CD4-positive, alpha-beta T cell treated with Interleukin-17A for 1 hour (primary cell): ENCODE measurements at places on chromosomes 2 and 18.

DNA sequence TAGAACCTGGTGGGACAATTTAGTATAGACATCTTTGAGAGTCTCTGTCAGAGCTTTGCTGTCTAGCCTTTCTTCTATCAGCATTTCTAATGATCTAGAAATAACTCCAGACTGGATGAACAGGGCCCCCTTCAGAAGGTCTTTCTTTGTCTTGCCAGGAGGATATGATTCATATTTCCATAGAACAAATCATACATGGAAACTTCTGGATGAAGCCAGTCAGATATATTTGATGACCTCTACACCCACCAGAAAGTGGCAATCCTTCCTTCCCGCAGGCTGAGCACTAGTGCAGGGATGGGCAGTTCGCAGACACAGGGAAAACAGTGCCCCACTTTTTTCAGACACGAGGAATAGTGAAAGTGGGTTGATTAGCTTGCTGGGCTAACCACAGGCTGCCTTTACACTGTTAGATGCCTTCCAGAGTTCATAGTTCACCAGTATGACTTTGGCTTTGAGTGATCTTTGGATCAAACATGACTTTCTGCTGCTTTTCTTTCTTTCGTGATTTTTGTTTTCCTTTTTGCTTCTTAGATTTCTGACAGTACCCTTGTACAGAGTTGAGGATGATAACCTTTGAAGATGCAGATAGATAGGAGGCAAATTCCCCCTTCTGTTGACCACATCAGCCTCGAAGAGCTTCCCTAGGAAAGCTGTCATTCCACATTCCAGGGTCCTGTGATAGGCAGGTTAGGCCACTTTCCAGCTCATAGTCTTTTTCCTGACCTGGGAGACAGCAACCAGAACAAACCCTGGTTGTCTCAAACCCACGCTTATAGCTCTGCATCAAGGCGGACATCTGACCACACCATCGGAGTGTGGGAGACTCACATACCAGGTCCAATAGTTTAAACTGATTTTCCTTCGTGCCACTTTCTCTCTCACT lies 237.0 kb downstream of the ZNF407 start:
- no peak for DNase-seq

DNA sequence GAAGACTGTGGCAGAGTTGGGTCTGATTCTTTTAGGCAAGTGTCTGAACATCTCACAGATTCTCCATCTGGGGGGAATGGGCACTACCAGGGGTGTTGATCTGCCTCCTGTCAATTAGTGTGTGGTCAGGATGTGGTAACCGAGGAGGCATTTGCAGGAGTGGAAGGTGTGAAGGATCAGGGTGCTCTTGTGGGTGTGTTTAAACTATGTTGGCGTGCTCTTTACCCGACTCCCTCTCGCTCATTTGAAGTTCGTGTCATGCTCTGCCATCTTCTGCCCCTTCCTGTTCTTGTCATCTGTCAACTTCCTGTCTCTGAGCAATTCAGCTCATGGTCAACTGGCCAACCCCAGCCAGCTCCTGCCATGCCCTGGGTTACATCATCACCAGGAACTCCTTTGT lies 107.9 kb downstream of the RTN4 start:
- DNase-seq: peak; percentile 65

DNA sequence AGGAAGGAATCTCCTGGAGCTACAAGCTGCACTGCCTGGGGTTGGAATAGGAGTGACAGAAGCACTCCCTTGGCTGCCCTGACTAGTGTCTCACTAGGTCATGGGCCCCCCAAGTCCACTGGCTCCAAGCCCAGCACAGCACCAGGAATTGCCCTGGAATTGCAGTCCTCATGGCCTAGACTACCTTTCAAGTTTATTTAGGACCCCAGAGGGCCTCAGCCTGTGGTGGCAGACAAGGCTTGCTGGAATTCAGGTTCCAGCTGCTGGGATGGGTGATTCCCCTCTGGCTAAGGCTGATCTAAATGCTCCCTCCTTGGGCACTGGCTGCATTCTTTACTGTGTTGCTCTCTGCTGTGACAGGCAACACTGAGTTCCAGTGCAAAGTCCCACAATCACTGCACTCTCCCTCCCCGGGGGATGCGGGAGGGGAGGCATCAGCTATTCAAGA lies 14.0 kb downstream of the STRADB start:
- no peak for DNase-seq

GRCh38 chr2:120974950-120975349 lies 239.3 kb downstream of the GLI2 start:
- no peak for DNase-seq

GRCh38 chr2:158926478-158926948 lies 41.9 kb upstream of the TANC1 start:
- no peak for DNase-seq

- DNase-seq: no peak
Measured at GRCh38 chr18:11676867-11677266, 12.2 kb upstream of the GNAL start.

DNA sequence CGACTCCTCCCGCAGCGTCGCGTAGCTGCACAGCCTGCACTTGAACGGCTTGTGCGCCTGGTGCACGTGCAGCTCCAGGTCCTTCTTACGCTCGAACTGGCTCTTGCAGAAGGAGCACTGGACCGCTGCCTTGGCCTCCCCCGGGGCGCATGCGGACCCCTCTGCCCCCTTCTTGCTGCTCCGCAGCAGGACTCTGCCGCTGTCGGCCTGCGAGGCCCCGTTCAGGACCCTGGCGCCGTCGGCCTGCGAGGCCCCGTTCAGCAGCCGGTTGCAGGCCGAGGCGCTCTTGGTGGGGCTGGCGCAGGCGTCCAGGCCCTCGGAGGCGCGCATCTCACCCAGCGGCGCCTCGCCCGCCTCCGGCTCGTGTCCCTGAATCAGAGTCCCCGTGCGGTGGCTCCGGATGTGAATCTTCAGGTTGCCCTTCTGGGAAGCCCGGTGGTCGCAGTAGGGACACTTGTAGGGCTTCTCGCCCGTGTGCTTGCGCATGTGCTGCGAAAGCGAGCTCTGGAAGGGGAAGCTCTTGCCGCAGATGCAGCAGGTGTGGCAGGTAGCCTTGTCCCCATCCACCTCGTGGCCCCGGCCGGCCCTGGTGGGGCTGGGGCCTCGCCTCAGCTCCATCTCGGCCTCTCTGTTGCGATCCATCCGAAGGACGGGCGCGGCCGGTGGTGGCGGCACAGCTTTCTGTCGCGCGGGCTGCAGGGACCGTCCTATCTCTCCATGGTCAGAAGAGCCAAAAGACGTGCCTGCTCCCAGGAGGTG lies 52.5 kb downstream of the ZNF516 start:
- no peak for DNase-seq

GRCh38 chr18:2932247-2933181 lies 80.4 kb downstream of the LPIN2 start:
- DNase-seq: peak; percentile 86

- no peak for DNase-seq
Measured at GRCh38 chr2:75595541-75596395, 35.0 kb upstream of the EVA1A start.

GRCh38 chr2:232196802-232197201 lies 181.7 kb upstream of the ALPP start:
- no peak for DNase-seq

GRCh38 chr2:778731-779350 lies 101.6 kb upstream of the TMEM18 start:
- no peak for DNase-seq

DNA sequence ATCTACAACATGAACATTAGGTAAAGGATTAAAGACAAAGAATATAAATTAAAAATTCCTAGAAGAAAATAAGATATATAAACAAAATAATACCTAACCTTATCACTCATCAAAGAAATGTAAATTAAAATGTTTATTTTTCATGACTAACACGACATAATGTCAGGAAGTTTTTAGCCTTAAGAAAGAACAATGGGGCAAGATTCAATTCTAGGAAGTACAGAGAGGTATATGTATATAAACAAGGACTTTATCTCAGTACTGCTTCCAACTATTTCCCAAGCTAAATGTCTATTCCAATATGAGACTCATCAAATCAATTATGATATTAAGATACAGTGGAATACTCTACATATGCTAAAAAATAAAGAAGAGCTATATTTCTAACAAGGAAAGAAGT lies 44.1 kb downstream of the TTC21B start:
- no peak for DNase-seq

DNA sequence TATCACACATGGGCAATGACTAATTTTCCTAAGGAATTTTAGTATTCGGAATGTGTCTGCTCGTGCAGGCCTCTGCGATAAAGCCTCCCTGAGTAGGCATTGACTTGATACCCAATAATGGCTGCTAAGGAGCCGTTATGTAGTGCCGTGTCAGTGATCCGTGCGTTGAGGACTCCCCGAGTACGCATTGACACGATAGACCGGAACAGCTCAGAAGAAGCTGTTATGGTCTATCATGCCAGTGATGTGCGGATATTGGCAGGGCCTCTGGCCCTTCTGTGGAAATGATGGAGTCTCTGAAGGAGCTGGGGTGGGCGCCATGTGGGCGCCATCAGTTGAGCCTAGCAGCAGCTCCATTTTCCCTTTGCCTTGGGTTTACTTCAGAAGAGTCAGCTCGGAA lies 29.1 kb downstream of the ZEB2 start:
- no peak for DNase-seq

DNA sequence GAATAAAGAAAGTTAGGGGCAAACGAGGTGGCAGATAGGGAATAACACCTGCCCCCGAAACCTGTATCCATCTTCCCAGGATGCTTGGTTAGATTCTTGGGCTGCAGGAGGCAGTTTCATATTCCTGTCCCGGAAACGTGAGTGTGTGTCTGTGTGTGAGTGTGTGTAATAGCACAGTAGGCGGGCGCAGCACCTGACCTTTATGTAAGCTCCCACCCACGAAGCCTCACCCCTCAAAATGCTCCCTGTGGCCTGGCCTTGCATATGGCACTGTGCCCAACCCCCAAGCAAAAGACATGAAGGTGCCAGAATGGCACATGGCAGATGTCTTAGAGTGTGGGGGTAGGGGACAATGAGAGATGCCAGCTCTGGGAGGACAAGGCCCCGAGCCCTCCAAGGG lies 48.9 kb downstream of the EFR3B start:
- DNase-seq: no peak

GRCh38 chr18:74438091-74438490 lies 19.0 kb downstream of the DIPK1C start:
- no peak for DNase-seq

- no peak for DNase-seq
Measured at GRCh38 chr2:41694536-41695049, 353.2 kb upstream of the PKDCC start.

DNA sequence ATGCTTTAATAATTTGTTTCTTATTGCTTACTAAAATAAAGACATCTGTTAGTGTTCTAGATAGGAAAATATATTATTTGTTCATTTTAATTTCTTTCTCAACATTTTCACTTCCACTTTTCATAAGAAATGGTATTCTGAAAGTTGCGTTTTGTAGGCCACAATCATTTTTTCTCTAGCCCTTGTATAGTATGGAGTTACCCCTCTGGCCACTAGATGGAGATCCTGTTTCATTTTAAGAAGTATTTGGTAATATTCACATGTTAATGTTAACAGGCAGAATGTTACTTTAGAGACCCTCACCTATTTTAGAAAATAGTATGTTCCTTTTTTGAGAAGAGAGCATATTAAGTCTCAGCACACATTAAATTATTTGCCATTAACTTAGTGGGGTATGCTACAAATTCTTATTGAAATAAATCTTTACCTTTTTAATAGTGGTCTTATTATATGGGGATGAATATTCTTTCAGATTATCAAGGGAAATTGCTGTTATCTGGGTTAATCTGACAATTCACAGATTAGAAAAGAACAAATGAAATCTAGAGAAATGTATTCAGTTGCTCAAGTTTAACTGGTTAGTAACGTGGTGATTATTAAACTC lies 73.9 kb upstream of the TTC27 start:
- peak; percentile 50 for DNase-seq

- DNase-seq: no peak
Measured at GRCh38 chr2:138777996-138778395, 2.2 kb downstream of the NXPH2 start.

GRCh38 chr2:216879727-216880508 lies 20.1 kb upstream of the TNP1 start:
- DNase-seq: no peak

GRCh38 chr18:24009651-24010333 lies 4.8 kb upstream of the TTC39C start:
- peak; percentile 61 for DNase-seq
